ENCODE measurements at places on chromosomes 2 and 18.
A peak's percentile ranks its signal among the peaks of the same experiment; 100 is the strongest.

GRCh38 chr2:108825736-108826135 lies 39.2 kb downstream of the CCDC138 start:
- no peak for DNase-seq

DNA sequence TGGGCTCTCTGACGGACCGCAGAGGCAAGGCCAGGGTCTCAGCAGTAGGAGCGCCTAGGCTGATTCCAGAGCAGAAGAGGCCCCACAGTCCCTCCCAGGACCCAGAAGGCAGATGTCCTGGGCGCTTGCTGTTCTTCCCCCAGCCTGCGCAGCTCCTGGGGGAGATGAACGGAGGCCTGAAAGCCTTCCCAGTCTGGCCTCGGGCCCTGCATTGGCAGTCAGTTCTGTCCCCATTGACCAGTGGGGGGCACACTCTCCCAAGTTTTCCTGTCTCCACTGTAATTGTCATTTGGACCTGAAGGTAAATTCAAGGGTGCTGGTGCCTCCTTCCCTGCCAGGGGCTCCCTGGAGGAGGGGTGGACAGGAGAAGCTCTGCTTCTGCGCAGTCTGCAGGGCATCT lies 345.7 kb downstream of the CYP26B1 start:
- peak; percentile 10 for DNase-seq

- no peak for DNase-seq
Observed at GRCh38 chr2:172856606-172857005, 121.0 kb downstream of the RAPGEF4 start.

DNA sequence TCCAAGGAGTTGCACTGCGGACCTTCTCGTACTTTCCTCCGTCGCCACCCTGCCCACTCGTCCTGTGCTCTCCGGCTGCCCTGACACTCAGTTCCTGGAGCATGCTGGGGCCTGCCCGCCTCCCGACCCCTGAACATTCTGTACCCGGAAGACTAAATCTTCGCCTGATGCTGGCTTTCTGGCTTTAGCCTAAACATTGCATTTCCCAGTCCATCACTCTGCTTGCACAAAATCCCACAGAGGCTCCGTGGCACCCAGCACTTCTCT lies 550 bp upstream of the SFXN5 start:
- DNase-seq: peak; percentile 20

DNA sequence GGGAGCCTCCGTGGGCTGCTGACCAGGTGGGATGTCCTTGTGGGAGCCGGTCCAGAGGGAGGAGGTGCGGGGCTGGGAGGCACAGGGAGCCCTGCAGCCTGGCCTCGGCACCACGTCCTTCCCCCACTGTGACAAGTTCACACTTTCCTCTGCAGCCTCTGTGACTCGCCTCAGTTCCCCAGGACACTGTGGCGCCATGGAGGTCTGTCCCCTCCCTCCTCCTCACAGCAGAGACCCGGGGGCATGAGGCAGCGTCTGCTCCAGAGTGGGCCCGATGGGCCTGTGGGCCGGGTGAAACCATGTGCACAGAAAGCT lies 27.3 kb upstream of the KCNG2 start:
- no peak for DNase-seq

DNA sequence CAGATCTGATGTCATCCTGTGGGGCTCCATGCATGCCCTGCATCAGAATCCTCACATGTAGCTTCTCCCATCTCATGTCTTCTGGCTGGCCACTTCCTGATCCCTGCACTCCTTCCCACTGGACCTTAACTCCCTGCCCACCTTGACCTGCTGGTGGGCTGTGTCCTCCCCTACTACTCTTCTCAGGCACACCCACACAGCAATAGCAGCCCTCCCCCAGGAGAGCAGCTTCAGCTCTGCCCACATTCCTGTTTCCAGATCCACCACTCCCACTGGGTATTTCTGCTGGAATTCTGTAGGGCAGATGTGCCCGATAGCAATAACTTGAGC lies 137.0 kb upstream of the HS6ST1 start:
- DNase-seq: no peak

GRCh38 chr18:59686260-59686659 lies 11.0 kb downstream of the CCBE1 start:
- no peak for DNase-seq

GRCh38 chr2:20192781-20193180 lies 32.1 kb downstream of the SDC1 start:
- DNase-seq: no peak

DNA sequence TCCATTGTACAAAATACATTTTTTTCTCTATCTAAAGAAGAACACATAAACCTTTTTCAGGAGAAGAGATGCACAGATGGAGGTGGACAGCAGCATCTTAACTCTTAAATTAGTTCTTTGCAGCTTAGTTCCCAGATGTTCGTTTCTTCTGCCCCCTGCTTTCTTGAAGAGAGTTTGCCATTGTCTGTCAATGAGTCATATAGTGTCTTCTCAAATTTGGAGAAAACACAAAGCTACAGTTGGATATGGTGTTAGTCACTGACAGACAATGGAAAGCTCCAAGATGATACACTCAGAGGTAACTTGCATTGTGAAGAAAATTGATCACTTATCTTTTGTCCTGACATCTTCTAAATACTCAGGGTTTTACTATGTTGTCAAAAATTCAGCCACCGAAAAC lies 48.8 kb upstream of the TMEFF2 start:
- DNase-seq: no peak

DNA sequence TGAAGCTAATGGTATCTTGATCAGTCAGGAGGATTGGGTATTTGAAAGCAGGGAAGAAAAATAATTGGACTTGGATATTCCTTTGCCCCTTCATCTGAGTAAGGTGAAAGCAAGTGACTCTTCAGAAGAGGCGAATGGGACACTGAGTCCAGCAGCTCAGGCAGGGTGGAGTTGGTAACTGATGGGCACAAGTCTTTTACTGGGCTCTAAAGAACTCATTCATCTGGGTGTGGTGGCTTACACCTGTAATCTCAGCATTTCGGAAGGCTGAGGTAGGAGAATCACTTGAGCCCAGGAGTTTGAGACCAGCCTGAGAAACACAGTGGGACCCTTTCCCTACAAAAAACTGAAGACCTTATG lies 11.2 kb downstream of the CFLAR start:
- no peak for DNase-seq

- DNase-seq: no peak
Observed at GRCh38 chr2:14633061-14633460, 544 bp downstream of the LRATD1 start.

DNA sequence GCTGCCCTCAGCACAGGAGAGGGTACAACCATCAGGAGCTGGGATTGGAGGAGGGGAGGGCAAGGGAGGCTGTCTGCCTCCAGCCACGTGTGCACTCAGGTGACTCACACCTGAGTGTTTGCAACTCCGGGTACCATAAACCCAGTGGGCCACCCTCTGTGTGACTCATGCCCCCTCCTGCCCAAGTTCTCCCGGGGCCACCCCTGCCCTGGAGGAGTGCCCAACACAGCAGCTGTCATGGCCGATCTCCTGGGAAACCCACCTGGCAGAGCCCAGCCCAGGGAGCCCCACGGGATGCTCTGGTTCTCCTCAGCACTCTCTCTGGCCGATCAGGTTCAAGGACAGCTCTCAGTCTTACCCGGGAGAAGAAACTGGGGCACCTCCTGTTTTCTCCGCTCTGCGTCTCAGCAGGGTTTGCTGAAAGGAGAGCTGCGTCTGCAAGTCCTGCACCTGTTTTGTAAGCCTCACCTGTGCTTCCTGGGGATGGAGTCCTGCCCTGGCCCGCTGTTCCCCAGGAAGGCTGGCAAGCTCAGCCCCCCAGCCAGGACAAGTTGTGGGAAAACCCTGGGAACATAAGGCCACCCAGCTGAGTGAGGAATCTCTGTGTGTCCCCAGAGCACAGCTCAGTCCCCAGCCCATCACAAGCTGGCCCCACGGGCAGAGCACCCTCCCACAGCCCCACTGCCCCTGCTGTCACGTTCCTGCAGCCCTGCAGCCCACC lies 44.0 kb upstream of the UBE2F start:
- DNase-seq: peak; percentile 35

GRCh38 chr2:125086313-125087184 lies 1061.5 kb downstream of the CNTNAP5 start:
- DNase-seq: no peak

DNA sequence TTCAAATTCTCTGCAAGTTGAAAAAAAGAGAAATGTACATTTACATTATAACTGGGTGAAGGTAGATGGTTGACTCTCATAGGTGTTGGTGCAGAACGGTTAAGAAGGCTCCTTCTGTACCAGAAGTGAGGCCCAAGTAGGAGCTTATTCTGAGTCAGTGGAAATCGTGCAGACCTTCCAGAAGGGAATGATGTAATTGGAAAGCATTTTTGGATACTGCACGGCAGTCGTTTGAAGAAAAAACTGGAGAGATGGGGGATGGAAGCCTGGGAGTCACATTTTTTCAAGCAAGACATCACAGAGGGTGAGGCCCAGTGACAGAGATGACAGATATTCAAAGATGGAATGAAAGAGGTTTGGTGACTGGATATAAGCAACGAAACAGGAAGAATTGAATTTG lies 39.4 kb downstream of the HRH4 start:
- no peak for DNase-seq

Data from activated T-cell treated with anti-CD3 and anti-CD28 coated beads, Interleukin-2, amount 50 U/mL, for 72 hours (primary cell).